CD4-positive, alpha-beta T cell treated with Interferon alpha-2 for 1 hour (primary cell): ENCODE measurements at places on chromosomes 11 and 22.

DNA sequence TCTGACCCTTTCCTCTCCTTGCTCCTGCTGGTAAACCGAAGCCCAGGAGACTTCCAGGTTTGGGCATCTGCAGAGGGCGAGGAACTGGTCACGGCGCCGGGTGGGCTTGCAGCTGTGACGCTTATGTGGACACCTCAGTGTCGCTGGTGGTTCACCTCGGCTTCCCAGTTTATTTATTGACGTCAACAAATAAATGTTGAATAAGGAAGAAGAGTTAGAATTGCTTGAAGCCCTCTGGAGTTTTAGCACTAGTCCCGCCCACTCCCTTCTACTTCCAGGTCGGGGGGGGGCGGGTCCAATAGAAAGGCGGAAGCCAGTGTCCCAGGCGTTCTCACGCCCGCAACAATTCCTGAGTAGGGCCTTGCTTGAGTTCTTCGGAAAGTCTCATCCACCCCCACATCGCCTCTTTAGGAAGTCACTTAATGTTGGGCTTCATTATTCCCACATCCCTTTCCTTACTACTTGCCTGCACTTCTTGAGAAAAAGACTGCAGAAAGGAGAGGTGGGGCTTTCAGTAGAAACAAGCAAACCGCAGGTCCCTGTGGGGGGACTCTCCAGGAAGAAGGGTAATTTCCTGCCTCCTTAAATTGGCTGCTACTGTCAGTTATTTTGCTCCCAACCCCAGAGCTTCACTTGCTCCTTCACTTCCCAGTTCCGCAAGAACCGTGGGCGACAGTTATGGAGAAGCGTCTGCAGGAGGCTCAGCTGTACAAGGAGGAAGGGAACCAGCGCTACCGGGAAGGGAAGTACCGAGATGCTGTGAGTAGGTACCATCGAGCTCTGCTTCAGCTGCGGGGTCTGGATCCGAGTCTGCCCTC is at the start of gene TTC9C:
Gene TTC9C, plus strand, starts transcription at position 316 of the 818 bp plus-strand sequence. Its CDS starts 363 bp downstream, at position 679.
- peak; percentile 79 for DNase-seq

GRCh38 chr11:134040386-134041302 is 28.2 kb upstream of the JAM3 start:
- no peak for DNase-seq

DNA sequence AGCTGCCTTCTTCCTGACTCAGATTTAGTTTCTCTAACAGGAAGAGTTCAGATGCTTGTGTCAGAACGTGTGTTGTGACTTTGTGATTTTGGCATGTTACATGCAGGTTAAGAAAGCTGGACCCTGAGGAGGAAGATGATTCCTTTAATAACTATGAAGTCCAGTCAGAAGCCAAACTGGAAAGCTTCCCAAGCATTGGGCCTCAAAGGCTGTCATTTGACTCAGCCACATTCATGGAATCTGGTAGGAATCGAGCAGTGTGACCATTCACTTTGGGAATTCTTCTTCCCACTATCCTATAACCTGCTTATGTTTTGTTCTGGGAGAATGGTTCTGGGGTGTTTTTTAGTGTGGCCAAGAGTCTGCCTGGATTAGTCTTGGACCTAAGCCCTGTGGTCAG is 48.0 kb downstream of the CABIN1 start:
- DNase-seq, result no peak

DNA sequence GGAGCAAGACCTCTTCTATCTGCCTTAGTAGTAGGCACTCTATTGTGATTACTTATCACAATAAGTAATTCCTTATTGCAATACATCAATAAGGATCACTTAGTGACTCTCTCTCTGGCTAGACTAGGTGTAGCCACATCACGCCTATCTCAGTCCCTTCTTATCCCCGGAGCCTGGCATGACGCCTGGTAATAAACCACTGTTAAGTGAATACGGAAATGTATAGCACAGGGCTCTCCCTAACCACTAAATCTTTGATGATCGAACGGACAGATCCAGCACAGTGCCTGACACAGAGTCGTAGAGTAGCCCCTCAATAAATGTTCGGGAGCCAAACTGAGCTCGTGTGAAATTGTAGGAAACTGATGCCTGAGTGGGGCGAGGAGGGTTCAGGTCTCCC is 143.3 kb downstream of the FBXO7 start:
- no peak for DNase-seq

- DNase-seq, result peak; percentile 33
Observed at GRCh38 chr22:31956360-31956759, 12.0 kb downstream of the YWHAH start.

DNA sequence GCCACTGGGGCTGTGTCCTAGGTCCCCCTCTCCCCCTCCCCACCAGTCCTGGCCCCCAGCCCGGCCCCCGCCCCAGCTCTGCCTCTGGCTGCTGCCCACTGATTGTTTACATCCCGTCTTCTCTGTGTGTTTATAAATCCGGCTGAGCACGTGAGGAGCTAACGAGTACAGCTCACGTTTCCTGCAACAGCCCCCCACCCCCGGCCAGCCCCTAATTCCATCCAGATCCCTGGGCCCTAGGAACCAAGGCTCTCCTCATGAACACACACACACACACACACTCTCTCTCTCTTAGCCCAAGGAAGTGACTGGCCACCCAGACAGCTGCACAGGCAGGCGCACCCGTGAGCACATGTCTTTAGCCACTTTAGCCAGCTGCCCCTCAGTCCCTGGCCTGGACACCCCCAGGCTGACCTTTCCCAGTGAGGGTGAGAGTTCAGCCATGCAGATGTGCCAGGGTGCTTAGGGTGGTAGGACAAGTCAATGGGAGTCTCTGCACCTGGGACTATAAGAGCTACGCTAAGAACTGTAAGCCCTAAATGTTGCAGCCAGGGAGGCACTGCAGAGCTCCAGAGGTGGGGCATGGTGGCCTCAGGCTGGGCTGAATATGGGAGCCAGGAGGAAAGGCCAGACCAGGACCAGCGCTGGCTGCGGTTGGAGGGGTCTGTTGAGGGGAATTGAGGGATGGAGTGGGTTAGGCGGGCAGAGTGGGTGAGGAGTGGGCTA is 2.9 kb downstream of the CLCF1 start:
- DNase-seq, result no peak

DNA sequence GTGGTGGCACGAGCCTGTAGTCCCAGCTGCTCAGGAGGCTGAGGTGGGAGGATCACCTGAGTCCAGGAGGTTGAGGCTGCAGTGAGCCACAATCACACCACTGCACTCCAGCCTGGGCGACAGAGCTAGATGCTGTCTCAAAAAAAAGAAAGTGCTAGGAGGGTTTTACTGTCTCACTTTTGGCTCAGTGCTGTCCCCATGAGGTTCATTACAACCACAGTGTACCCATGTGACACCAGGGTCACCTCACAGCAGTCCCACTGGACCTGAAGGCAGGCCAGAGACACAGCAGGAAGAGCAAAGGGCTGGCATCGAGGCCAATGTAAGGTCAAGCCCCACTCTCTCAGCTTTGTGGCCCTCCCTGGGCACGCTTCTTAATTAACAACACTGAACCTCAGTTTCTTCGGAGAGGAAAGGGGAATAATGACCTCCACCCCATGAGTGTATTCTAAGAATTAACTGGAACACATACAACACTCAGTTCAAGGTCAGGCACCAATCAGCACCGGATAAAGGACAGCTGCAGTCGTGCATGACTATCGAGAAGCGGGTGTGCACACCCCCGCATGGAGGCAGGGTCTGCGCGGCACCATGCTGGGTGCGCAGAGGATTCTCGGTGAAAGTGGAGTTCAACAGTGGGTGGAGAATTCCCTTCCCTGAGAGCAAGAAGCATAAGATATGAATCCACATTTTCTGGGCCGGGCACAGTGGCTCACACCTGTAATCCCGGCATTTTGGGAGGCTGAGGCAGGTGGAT is 30.9 kb upstream of the BAIAP2L2 start:
- DNase-seq, result no peak

DNA sequence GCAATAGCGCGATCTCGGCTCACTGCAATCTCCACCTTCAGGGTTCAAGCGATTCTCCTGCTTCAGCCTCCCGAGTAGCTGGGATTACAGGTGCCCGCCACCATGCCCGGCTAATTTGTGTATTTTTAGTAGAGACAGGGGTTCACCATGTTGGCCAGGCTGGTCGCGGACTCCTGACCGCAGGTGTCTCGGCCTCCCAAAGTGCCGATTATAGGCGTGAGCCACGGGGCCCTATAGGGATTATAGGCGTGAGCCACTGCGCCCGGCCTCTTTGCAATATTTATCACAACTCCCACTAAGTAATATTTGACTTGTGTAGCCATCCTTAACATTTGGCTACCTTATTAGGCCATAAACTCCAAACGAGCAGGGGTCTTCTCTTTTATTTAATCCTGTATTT is 879 bp upstream of the CUL5 start:
- DNase-seq, result no peak

DNA sequence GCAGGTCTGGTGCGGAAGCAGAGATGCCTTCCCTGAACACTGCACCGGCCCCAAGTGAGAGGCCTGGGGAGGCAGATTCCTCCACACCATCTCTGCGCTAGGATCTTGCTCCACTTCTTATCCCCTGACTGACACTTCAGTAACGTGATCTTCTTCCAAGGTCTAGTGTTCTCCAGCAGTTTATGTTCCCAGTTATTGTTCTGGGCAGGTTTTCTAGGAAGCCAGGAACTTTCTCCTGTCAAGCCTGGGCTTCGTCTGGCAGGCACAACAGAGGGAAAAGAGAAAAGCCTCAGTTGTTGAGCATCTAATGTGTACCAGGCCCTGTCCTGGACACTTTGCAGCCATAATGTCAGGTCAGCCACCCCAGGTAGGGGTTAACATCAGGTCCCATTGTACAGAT is 10.5 kb downstream of the CD82 start:
- DNase-seq, result no peak

GRCh38 chr11:119758291-119758690 is 29.3 kb upstream of the NECTIN1 start:
- DNase-seq, result no peak

- DNase-seq, result no peak
Observed at GRCh38 chr11:44096360-44097185, 1.1 kb downstream of the EXT2 start.

- DNase-seq, result peak; percentile 49
Observed at GRCh38 chr11:117979481-117980211, 6.5 kb upstream of the IL10RA start.

GRCh38 chr11:122234257-122234656 is 118.2 kb upstream of the BLID start:
- no peak for DNase-seq

GRCh38 chr22:36931446-36931845 is 18.0 kb downstream of the CSF2RB start:
- no peak for DNase-seq

DNA sequence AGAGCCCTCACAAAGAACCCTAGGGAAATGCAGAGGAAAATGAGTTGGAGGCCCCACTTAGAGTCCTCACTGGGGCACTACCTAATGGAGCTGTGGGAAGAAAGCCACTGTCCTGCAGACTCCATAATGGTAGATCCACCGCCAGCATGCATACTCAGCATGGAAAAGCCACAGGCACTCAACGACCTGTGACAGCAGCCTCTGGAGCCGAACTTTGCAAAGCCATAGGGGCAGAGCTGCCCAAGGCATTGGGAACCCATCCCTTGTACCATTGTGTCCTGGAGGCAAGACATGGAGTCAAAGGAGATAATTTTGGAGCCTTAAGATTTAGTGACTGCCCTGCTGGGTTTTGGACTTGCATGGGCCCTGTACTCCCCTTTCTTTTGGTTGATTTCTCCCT is 18.8 kb downstream of the BBOX1 start:
- no peak for DNase-seq

GRCh38 chr11:16862726-16863125 is 124.3 kb downstream of the C11orf58 start:
- DNase-seq, result no peak

DNA sequence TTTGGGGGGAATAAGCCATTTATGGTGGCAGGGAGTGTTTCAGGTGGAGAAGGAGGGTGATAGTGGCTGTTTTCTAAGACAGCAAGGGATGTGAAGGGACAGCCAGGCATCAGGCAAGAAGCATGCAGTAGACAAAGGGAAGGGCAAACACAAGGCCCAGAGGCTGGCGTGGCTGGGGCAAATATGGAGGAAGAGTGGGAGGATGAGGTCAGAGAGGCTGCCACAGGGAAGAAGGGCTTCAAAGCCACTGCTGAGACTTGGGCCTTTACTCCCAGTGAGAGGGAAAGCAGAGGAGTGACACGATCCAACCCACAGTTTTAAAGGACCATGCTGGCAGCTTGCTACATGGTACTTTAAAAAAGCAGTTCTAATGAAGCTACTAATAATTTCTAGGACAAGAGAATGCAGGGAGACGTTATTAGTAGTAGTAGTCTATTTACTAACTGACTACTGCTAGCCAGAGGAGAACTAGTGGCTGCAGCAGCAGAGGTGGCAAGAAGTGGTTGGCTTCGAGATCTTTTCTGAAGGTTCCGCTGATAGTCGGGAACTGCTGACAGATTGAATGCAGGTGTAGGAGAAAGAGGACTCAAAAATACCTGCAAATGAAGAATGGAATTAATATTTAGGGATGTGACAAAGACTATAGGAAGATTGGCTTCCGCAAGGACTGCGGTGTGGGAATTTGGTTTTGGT is 13.7 kb downstream of the KMT5B start:
- DNase-seq, result no peak

DNA sequence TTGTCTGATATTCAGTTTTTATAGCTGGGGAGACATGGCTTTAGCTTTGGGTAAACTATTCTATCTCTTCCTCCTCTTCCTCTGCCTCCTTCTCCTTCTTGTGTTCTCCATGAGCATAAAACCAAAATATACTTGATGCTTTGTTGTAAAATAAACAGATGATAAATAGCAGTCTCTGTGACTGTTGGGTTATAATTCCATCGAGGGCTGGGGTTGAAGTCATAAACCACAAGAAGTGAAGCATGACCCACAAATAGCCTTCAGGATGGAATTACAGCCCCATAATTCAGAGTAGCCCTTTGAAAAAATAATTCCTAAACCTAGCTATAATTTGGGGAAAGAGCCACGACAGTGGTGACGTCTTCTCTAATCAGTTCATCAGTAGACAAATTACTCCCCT is 177.7 kb downstream of the SNX19 start:
- no peak for DNase-seq

DNA sequence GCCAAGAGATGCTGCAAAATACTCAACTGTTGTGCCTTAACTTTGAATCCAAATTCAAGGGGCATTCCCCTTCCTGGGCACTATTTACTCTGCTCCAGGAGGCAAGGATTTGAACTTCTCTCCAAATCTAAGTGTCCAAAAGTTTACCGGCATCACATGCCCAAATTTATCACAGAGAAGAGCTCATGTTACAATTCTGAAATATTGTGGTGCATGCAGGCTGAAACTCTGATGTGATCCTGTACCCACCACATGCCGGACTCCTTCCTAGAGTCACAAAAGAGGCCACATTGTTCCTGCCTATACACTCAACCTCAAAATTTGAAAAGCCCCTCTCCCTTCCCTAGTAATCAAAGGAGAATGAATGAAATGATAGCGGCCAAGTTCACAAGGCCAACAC is 1.3 kb downstream of the TRAF6 start:
- no peak for DNase-seq

GRCh38 chr22:22424210-22424800 is 84.2 kb downstream of the ZNF280B start:
- DNase-seq, result no peak

- no peak for DNase-seq
Observed at GRCh38 chr11:102230186-102230585, 87.1 kb upstream of the BIRC3 start.

- peak; percentile 66 for DNase-seq
Observed at GRCh38 chr11:67118181-67118766, 789 bp upstream of the KDM2A start.

- DNase-seq, result no peak
Observed at GRCh38 chr11:102762361-102762767, 18.1 kb downstream of the MMP10 start.
